Stomach (tissue), 19 donors: ENCODE measurements at places on chromosomes 3 and 15. TPM values are rescaled to one million over a fixed set of nuclear protein-coding genes. Genes with fewer than 3 reads are reported as not detected.

GRCh38 chr15:57443486-57443885 is 67.2 kb downstream of the CGNL1 start:
- no peak for DNase-seq

GRCh38 chr15:88717382-88718031 is 78.7 kb downstream of the ISG20 start:
- DNase-seq, result no peak

- DNase-seq, result no peak
Observed at GRCh38 chr15:67746022-67746421, 79.3 kb upstream of the SKOR1 start.

DNA sequence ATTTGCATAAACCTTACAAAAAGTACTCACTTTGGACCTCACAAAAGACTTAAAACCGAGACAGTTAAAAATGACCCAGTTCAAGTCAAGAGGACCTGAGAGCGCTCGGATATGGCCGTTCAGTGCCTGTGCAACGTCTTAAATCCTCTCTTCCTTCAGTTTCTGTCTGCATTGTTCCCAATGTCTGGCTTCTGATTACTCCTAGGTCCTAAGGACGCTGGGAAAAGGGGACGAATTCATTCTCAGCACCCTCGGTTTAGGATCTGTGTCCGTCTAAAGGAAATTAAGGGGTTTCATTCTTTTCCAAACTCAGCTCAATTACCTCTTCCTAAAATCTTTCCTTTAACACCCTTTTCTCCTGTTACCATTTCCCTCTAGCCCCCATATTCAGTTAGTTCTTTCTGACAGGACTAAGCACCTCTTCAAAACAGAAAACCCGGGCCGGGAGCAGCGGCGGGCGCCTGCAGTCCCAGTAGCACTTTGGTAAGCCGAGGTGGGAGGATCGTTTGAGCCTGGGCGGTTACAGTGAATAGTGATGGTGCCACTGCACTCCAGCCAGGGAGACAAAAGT is 970 bp downstream of the DPPA4 start:
- peak; percentile 63 for DNase-seq

- DNase-seq, result no peak
Observed at GRCh38 chr3:106750092-106750491, 627.1 kb upstream of the CCDC54 start.

GRCh38 chr3:136326316-136326715 is 76.2 kb downstream of the PCCB start:
- DNase-seq, result no peak

- no peak for DNase-seq
Observed at GRCh38 chr3:171369156-171369555, 91.0 kb downstream of the TNIK start.

GRCh38 chr15:75193976-75194375 is 7.7 kb upstream of the C15orf39 start:
- DNase-seq, result no peak

- DNase-seq, result no peak
Observed at GRCh38 chr15:29079479-29079878, 190.1 kb downstream of the NSMCE3 start.

GRCh38 chr3:86562090-86562489 is 428.9 kb downstream of the VGLL3 start:
- no peak for DNase-seq

DNA sequence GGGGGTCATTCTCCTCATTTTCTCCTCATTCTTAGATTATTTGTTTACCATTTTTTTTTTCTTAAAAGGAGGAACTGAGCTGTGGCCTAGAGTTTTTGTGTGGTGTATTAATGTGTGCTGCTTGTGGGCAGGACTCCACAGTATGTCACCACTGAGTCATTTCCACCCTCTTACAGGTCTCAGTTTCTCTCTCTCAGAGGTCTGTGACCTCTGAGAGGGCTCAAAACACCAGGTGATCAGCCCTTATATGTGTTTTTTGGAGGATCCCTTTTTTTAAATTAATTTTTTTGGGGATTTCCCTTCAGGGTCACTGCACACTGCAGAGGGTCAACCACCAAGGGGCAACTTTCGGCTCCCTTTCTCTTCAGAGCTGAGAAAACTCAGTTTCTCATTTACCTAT is 166.4 kb downstream of the SUCNR1 start:
- DNase-seq, result no peak

- DNase-seq, result peak; percentile 32
Observed at GRCh38 chr15:97745481-97746071, 214.9 kb upstream of the ARRDC4 start.

DNA sequence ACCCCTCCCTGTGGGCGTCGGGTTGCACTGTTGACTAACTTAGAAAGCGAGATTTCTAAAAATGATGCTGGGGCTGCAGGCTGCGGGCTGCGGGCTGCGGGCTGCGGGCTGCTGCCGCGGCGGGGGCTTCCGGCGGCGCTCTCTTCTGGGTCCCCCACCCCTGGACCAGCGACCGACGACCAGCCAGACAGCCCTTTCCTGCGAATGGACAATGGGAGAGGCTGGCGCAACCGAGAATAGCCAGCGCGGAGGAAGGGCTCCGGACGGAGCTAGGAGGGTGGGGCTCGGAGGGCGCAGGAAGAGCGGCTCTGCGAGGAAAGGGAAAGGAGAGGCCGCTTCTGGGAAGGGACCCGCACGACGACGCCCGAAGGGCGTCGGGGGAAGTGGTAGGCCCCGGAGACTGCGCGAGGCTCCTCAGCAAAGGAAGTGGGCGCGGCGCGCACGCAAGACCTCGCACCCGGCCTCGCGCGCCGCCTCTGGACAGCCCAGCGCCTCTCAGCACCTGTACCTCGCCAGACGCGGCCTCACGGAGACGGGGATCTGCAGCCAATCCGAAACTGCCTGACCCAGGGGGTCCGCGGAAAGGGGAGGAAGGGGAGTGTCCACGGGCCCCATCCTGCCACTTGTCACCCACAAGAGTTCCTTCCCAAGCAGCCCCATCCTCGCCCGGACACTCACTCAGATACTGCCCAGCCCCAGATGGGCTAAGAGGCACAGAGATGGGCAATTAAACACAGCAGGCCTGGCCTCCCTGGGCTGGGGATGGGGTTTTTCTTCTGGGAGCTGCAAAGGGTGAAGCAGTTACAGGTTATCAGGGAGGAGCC is 70.7 kb downstream of the SLC12A8 start:
- peak; percentile 89 for DNase-seq

GRCh38 chr3:4241595-4242170 is 61.5 kb upstream of the SETMAR start:
- DNase-seq, result no peak

GRCh38 chr15:68783226-68784058 is 37.3 kb downstream of the ANP32A start:
- DNase-seq, result peak; percentile 77

Gene CD86
- 0.87 TPM for total RNA-seq

Gene CAPN3
- total RNA-seq, result 244 TPM

Gene SLC12A1
- total RNA-seq, result not detected

Gene CCDC191
- 21.0 TPM for total RNA-seq

Gene GALNT15
- 133 TPM for total RNA-seq

Gene ECE2
- total RNA-seq, result 2.9 TPM

Gene GCNT3
- 16.9 TPM for total RNA-seq

Gene SLC28A1
- total RNA-seq, result not detected

Gene CIB1
- 27.4 TPM for total RNA-seq
